ENCODE measurements at places on chromosomes 13 and 19.

DNA sequence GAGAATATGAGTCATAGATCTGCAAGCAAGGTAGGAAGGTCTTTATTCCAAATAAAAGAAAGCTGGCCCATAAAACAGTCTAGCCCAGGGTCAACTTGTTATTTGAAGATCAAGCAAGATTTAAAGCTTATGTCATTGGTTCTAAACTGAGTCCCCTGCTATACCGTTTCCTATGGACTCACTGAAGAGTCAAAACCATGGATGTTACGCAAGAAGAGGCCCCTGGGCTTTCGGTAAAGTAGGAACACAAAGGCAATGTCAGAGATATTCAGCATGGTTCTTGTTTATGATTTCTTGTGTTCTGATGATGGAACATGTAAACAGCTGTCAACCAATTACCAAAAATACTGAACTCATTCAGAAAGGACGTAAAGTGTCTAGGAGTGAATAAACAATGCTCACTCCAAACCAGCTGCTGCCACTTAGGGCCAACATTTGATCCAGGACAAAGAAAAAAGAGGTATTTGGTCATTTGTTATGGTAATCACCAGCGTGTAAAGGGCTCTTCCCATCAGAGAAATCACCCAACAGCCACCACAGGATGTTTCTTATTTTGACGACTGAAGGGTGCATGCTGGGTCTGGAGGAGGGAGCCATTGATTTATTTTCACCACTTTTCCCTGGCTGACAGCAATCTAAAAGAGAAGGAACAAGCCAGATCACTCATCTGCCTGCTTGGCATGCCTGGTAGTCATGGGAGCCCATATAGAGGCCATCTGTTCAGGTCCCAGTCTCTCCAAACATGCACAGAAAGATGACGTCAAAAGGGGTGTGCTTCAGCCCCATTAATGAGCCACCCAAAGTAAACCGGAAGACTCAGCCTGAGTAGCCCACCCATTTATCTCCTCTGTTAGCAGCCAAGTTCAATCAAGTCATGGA, 68.3 kb downstream of the FGF14 start:
- H3K27me3 ChIP-seq: peaks cover 59% of the 10 kb centered on the region
- H3K36me3 ChIP-seq: no peaks in the 10 kb centered on the region
- no peak overlapping the region for H3K4me3 ChIP-seq
- H3K27ac ChIP-seq: no peak overlapping the region
- DNase-seq: no peak
- no peaks in the 10 kb centered on the region for H3K4me1 ChIP-seq

DNA sequence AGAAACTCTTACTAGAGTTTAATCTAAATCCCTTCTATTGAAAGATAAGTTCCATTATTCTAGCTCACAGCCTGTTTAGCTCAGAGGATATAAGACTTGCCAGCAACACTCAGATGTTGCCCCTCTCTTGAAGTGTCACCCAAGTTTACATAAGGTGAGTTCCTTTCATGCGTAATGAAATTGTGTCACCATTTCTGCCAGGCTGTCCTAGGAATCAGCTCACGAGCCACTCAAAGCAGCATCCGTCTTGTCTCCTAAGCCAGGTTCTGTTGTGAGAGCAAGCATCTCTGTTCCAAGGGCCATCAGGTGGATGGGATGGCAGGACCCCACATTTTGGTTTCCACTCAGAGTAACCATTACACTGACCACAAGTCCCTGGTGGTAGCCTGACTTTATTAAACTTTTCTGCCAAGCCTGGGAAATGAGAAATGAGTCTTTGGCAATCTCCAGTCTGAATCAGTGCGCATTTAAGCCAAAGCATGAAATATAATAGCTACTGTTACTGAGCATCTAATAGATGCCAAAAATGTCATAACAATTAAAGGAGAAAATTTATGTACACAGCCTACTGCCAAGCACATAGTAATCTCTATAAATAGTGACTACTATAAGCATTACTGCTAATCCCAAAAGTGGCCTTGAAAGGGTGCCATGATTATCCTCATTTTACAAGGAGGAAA, 179.6 kb upstream of the MIR17HG start:
- H3K27me3 ChIP-seq: peaks cover 9% of the 10 kb centered on the region
- DNase-seq: no peak
- H3K27ac ChIP-seq: no peak overlapping the region
- no peak overlapping the region for H3K4me3 ChIP-seq
- no peaks in the 10 kb centered on the region for H3K36me3 ChIP-seq

GRCh38 chr19:50899569-50899968, 11.6 kb downstream of the KLK4 start:
- no peak overlapping the region for H3K27ac ChIP-seq
- H3K36me3 ChIP-seq: peaks cover 4% of the 10 kb centered on the region
- no peak for DNase-seq
- H3K27me3 ChIP-seq: peaks cover 52% of the 10 kb centered on the region
- H3K4me1 ChIP-seq: no peaks in the 10 kb centered on the region

- H3K27ac ChIP-seq: no peak overlapping the region
- no peak overlapping the region for H3K4me3 ChIP-seq
- peaks cover 63% of the 10 kb centered on the region for H3K27me3 ChIP-seq
- peaks cover 7% of the 10 kb centered on the region for H3K4me1 ChIP-seq
Measured at GRCh38 chr13:29733147-29733611, 117.2 kb downstream of the UBL3 start.

GRCh38 chr13:78976696-78977095, 317.7 kb upstream of the OBI1 start:
- no peaks in the 10 kb centered on the region for H3K36me3 ChIP-seq
- no peak for DNase-seq
- no peak overlapping the region for H3K4me3 ChIP-seq
- no peaks in the 10 kb centered on the region for H3K4me1 ChIP-seq
- H3K27me3 ChIP-seq: peaks cover 9% of the 10 kb centered on the region

DNA sequence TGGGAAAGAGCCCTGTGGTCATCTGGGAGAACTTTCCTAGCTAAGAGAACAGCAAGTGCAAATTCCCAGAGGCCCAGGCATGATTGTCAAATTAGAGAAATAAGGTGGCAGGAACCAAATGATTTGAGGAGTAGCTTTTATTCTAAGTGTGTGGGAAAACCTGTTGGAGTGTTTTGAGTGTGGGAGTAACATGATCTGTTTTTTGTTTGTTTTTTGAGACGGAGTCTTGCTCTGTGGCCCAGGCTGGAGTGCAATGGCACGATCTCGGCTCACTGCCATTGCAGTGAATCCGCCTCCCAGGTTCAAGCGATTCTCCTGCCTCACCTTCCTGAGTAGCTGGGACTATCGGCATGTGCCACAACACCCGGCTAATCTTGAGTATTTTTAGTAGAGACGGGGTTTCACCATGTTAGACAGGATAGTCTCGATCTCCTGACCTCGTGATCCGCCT, 2.4 kb downstream of the SAE1 start:
- H3K27ac ChIP-seq: peak overlapping the region; percentile 40
- H3K4me3 ChIP-seq: peak overlapping the region; percentile 74
- no peaks in the 10 kb centered on the region for H3K27me3 ChIP-seq
- DNase-seq: no peak
- H3K36me3 ChIP-seq: peaks cover 7% of the 10 kb centered on the region

GRCh38 chr13:32254416-32254815, 60.7 kb downstream of the ZAR1L start:
- no peaks in the 10 kb centered on the region for H3K27me3 ChIP-seq
- H3K4me3 ChIP-seq: no peak overlapping the region
- peaks cover 5% of the 10 kb centered on the region for H3K4me1 ChIP-seq
- H3K36me3 ChIP-seq: no peaks in the 10 kb centered on the region

- no peaks in the 10 kb centered on the region for H3K36me3 ChIP-seq
- H3K4me1 ChIP-seq: no peaks in the 10 kb centered on the region
- peaks cover 57% of the 10 kb centered on the region for H3K27me3 ChIP-seq
- no peak overlapping the region for H3K27ac ChIP-seq
Measured at GRCh38 chr13:110403315-110403714, 96.2 kb downstream of the COL4A2 start.

DNA sequence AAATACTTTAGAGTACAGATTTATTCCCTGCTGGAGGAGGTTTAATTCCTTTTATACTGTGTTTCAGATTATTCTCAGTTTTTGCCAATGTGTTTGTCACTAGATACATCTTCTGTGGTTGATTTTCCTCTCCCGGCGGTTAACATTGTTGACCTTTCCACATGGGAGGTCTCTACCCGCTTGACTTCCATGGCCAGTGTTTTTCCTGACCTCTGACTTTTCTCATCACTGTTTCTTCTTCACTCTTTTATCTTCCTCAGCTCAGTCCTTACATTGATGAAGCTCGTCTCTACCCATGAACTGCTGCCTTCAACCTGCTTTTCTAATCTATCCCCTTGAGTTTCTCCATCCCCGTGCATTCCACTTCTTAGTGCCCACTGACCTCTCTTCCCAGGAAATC, 517.4 kb downstream of the GPC6 start:
- no peak overlapping the region for H3K4me3 ChIP-seq
- no peaks in the 10 kb centered on the region for H3K36me3 ChIP-seq
- no peak for DNase-seq
- no peaks in the 10 kb centered on the region for H3K4me1 ChIP-seq

GRCh38 chr13:60759499-60759898, 362.5 kb downstream of the TDRD3 start:
- DNase-seq: no peak
- H3K36me3 ChIP-seq: no peaks in the 10 kb centered on the region
- H3K4me1 ChIP-seq: no peaks in the 10 kb centered on the region
- no peak overlapping the region for H3K4me3 ChIP-seq
- H3K27me3 ChIP-seq: no peaks in the 10 kb centered on the region
- H3K27ac ChIP-seq: no peak overlapping the region

DNA sequence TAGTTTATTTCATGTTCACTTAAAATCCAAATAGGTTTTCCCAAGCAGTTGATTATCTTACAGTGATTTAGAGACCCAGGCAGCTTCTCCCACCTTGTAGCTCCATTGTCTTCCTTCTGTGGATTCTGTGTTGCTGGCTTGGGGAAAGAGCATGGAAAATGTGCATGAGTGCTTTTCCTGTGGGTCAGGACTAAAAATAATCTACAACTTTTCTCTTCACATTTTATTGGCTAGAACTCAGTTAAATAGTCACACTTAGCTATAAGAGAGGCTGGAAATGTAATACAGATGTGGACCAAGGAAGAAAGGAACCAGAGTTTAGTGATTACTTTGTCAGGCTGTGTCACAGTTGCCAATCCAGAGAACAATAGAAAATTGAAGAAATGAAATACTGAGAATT, 198.8 kb downstream of the NBEA start:
- H3K27me3 ChIP-seq: no peaks in the 10 kb centered on the region
- peaks cover 6% of the 10 kb centered on the region for H3K4me1 ChIP-seq
- H3K27ac ChIP-seq: no peak overlapping the region
- no peak overlapping the region for H3K4me3 ChIP-seq
- H3K36me3 ChIP-seq: no peaks in the 10 kb centered on the region

DNA sequence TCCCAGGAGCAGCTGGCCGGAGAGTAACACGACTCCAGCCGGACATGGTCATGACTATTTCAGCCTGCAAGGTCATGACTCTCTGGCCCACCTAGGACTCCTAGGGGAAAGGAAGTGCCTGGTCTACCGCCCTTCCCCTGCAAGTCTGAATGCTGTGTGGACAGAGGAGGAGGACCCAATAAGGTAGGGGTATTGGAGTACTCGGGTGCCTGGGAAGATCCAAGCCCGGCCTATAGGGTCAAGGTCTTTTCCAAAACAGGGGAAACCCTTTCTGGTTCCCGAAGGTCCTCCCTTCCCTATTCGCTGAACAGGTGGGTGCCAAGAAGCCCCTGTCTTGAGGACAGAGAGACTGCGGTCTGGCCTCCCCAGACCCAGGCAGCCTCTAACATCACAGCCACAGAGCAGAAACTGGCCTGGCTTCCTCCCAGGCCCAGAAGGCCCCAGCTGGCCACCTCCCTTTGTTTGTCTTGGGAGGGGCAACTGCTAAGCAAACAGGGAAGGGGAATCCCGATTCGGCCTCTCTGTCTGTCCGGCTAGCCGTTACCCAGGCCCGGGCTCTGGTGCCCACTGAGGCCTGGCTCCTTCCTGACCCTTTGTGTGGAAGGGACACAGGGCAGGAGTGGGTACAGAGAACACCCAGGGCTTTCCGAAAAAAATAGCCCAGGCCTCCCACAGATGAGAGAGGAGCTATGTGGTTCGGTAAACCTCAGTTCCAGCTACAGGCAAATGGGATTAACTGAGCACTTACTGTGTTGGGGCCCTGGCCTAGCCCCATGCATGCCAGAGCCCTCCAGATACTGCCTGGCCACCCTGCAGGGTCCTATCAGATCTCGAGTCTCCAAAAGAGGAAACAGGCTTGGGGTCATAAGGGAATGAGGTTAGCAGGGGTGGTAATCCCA, 5.2 kb upstream of the GRAMD1A start:
- H3K4me1 ChIP-seq: peaks cover 85% of the 10 kb centered on the region
- no peaks in the 10 kb centered on the region for H3K27me3 ChIP-seq
- no peaks in the 10 kb centered on the region for H3K36me3 ChIP-seq
- peak overlapping the region; percentile 66 for H3K27ac ChIP-seq
- no peak for DNase-seq

DNA sequence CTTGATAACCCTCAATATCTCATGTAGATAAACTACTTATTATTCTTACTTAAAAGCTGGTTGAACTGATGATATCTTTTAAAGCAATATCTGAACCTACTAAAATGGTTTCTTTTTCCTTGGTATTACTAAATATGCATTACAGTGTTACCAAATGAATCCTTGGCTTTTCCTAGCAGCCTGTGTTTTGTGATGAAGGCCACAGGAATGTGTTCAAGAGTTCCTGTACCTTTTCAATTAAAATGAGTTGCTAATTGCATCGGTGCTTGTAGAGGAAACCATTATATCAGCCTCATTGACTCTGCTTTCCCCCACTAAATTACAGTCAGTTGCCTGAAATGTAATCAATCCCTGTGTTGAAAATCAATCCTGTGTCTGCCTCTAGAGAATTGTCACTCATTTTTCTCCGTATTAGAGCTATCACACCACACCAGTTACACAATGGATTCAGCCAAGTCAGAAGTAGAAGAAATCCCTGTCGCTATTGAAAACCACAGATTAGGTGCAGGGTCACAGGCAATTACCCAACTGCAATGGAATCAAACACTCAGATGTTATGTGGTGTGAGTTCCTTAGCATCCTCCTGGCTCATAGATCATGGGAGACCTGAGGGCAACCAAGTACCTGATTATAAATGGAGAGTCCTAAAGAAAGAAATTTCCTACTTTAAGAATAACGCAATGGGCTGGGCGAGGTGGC, 13.3 kb downstream of the FAM216B start:
- DNase-seq: no peak
- H3K27ac ChIP-seq: no peak overlapping the region
- H3K4me3 ChIP-seq: no peak overlapping the region
- H3K27me3 ChIP-seq: peaks cover 15% of the 10 kb centered on the region
- H3K36me3 ChIP-seq: no peaks in the 10 kb centered on the region

GRCh38 chr19:21483589-21484170, 21.7 kb upstream of the ZNF429 start:
- DNase-seq: peak; percentile 31
- peaks cover 8% of the 10 kb centered on the region for H3K36me3 ChIP-seq
- no peaks in the 10 kb centered on the region for H3K27me3 ChIP-seq
- peak overlapping the region; percentile 25 for H3K27ac ChIP-seq
- H3K4me3 ChIP-seq: no peak overlapping the region

- no peaks in the 10 kb centered on the region for H3K36me3 ChIP-seq
- no peaks in the 10 kb centered on the region for H3K4me1 ChIP-seq
- no peak for DNase-seq
- H3K27ac ChIP-seq: no peak overlapping the region
- no peak overlapping the region for H3K4me3 ChIP-seq
Measured at GRCh38 chr13:59450229-59450628, 713.5 kb downstream of the DIAPH3 start.
